ENCODE measurements at places on chromosomes 2 and 18. TPM values are rescaled to one million over a fixed set of nuclear protein-coding genes. Genes with fewer than 3 reads are reported as not detected.

The SLC30A3 gene
- total RNA-seq, result not detected

The BMP10 gene
- total RNA-seq, result not detected

- H3K4me3 ChIP-seq, result no peak overlapping the region
- H3K4me1 ChIP-seq, result no peaks in the 10 kb centered on the region
- H3K36me3 ChIP-seq, result no peaks in the 10 kb centered on the region
Observed at GRCh38 chr2:54879032-54879431, 155.6 kb downstream of the EML6 start.

GRCh38 chr2:217520356-217521010 is 482.3 kb downstream of the TNS1 start:
- no peak for DNase-seq
- H3K27me3 ChIP-seq, result no peaks in the 10 kb centered on the region
- no peaks in the 10 kb centered on the region for H3K36me3 ChIP-seq
- no peak overlapping the region for H3K27ac ChIP-seq

The GAL3ST2 gene
- total RNA-seq, result 2.6 TPM

DNA sequence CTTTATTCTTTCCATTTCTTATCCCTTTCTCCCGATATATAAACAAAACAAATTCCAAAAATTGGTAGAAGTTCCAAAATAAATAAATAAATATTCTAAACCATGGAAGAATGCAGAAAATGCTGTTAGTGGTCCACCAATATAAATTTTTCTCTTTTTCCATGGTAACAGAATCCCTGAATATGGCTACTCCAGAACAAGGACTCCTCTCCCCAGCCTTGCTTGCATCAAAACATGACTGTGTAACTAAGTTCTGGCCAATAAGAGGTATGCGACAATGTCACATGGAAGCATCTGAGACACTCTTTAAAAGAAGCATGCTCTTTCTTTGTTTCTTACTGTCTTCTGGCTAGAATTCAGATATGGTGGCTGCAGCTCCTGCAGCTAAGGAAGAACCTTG is 325.1 kb upstream of the TANK start:
- no peaks in the 10 kb centered on the region for H3K36me3 ChIP-seq
- H3K27ac ChIP-seq, result no peak overlapping the region
- no peak overlapping the region for H3K4me3 ChIP-seq
- H3K27me3 ChIP-seq, result no peaks in the 10 kb centered on the region

DNA sequence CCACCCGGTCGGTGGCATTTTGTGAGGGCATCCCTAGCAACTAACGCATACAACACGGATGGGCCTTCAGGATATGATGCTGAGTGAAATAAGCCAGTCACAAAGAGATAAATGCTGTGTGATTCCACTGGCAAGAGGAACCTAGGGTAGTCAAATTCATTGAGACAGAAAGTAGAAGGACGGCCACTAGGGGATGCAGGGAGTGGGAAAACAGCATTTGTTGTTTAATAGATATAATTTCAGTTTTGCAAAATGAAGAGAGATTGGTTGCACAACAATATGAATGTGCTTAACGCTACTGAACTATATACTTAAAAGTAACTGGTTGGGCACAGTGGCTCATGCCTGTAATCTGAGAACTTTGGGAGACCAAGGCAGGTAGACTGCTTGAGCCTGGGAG is 112.9 kb downstream of the AFF3 start:
- no peaks in the 10 kb centered on the region for H3K36me3 ChIP-seq
- DNase-seq, result no peak
- H3K27me3 ChIP-seq, result no peaks in the 10 kb centered on the region
- no peak overlapping the region for H3K27ac ChIP-seq
- H3K4me1 ChIP-seq, result no peaks in the 10 kb centered on the region

The SERPINB2 gene
- total RNA-seq, result not detected

- peak; percentile 61 for DNase-seq
- H3K27ac ChIP-seq, result peak overlapping the region; percentile 61
- H3K27me3 ChIP-seq, result no peaks in the 10 kb centered on the region
- peak overlapping the region; percentile 19 for H3K4me3 ChIP-seq
- H3K4me1 ChIP-seq, result peaks cover 7% of the 10 kb centered on the region
Observed at GRCh38 chr2:26562811-26563645, 78.1 kb downstream of the CIB4 start.

The DUSP19 gene
- total RNA-seq, result 1.6 TPM

DNA sequence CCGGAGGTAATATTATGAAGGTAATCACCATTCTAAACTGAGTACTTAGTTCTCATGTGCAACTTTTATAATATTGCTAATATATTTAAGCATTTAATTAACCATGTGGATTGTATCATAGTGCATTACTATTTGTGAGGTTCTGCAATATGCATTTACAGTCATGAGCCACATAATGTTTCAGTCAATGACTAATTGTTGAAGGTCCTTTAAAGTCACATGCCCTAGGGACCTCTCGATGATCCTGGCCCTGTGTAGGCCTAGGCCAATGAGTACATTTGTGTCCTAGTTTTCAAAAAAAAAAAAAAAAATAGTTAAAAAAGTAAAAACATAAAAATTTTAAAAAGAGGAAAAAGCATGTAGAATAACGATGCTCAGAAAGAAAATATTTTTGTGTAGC is 298.0 kb downstream of the DSEL start:
- no peaks in the 10 kb centered on the region for H3K36me3 ChIP-seq
- H3K27ac ChIP-seq, result no peak overlapping the region
- no peak for DNase-seq
- H3K4me3 ChIP-seq, result no peak overlapping the region
